ENCODE measurements at places on chromosomes 5 and 9. TPM values are rescaled to one million over a fixed set of nuclear protein-coding genes. Genes with fewer than 3 reads are reported as not detected.

PIP5K1B gene
- 0.99 TPM for total RNA-seq

DIAPH1 gene
- total RNA-seq: 256 TPM

DNA sequence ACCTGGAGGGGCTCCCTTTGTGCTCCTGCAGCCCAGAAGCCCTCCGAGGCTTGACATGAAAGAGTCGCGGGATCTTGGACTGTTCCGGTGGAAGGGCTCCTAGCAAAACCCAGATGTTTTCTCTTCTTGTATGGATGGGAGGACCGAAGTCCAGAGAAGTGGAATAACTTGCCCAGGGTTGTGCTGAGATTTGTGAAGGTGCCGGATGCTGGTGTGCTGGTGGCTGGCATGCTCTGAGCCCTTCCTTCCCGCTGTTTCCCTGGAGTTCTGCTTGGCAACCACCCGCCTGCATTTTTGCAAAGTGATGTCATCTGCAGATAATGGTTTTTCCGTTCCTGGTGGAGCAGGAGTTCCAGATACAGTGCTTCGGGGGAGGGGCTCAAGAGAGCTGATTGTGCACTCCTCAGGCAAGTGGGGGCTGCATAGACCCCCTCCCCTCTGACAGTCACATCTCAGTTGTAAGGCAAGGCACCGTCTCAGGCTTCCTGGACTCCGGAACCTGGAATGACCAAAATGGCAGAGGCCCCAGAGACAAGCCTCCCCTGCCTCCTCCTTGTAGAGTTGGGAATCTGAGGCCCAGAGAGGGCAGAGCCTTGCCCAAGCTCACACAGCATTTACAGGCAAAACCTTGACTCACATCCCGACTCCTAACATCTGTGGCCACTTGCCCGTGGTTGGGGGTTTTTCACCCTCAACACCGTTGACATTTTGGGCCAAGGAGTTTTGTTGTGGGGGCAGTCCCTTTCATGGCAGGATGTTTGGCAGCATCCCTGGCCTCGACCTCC lies 157.0 kb downstream of the RGS3 start:
- DNase-seq: no peak

DNA sequence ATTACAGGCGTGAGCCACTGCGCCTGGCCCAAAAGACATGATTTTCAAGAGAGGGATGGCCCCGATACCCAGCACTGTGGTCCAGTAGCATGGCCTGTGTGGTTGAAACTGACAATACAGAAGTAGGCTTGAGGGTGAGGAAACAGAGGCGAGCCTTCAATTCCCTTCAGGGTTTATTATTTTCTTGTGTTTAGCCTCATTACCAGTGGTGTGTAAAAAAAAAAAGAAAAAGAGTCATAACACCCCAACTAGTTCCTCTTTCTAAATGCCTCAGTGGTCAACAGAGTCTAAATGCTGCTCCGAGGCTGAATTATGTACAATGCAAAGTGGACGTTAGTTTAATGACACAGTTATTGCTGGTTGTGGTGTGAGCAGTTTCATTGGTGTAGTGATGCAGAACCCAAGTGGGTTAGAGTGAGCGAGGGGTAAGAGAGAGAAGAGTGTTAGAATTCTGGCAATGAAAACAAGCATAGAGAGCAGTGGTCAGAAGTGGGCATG lies 58.8 kb downstream of the SNX30 start:
- no peak for DNase-seq

GRCh38 chr5:170046241-170046640 lies 59.5 kb upstream of the FOXI1 start:
- no peak for DNase-seq

- no peak for DNase-seq
Measured at GRCh38 chr5:6321078-6321477, 57.3 kb downstream of the MED10 start.

DNA sequence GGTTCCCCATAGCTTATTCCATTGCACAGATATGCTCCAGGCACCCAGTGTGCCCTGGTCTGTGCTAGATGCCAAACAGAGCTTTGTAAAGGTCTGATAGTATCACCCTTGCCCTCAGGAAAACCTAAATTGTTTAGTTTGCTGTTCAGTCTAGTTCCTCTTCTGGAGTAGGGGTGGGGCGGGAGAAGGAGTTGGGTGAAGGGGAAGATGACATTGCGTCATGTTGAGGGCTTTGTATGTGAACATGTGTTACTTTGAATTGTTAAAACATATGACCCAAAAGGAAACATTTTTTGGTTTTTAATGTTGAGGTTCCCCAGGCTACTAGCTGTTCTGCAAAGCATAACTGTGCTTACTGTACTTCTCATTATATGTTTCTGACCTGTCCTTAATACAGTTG lies 40.6 kb downstream of the HACD4 start:
- DNase-seq: no peak

DNA sequence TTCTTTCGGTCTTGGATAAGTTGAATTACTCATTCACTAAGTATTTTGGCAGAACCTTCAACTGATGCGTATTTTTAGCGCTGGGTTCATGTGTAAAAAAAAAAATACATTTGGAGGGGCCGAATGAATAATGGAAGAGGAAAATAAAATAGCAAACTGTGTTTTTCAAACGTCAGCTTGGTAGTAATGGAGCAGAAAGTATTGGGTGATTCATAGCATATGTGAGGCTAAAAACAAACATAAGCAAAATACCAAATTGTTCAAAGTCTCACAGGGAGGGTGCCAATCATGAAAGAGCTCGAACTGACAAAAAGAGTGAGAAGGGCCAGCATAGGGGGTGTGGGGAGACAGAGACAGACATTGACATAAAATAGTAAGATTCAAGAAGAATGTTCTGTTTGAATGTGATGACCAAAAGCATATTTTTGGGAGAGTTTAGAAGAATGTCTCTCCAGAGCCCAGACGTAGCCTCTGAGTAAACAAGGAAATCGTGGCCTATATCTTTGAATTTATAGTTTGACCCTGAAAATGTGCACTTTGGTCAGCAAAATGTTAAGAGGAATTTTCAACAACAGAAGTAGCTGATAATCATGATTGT lies 174.9 kb upstream of the HMHB1 start:
- DNase-seq: no peak

DNA sequence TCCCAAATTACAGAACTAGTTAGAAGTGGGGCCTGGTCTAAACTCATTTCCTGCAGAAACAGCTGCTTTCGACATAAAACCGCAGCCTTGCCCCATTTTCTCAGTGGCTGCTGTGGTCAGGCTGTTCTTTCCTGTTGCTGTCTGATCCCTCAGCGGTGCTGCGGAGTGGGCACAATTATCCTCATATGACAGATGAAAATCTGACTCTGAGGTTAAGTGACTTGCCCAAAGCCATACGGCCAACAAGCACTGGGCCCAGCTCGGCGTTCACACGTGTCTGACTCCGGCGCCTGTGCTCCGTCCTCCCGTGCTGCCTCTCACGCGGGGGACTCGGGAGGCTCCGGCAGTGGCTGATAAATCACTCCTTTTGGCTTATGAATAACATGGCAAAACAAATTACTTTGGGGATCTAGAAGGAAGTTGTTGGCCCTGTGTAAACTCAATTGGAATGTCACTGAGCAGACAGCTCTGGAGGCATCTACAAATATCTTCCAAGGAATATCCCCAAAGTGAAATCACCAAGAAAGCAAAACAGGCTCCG lies 142.6 kb upstream of the LMX1B start:
- peak; percentile 63 for DNase-seq

DNA sequence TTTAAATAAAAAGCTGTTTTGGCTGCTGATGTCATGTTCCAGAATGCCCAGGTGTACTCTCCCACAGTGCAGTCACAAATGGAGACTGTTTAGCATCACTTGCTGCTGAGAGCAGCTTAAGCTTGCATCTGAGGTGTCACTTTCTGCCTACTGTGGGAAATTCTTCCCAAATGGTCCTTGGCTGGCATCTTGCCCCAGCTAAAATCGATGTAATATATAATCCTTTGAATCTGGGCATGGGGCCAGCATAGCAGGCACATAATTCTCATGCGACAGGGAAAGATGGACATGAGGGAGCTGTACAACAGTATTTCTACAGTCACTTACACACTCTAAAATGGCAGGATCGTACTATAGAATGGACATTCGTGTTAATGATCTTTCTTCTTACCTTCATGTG lies 144.3 kb downstream of the MACIR start:
- DNase-seq: no peak

GRCh38 chr5:147685993-147686392 lies 96.5 kb downstream of the JAKMIP2 start:
- no peak for DNase-seq

DNA sequence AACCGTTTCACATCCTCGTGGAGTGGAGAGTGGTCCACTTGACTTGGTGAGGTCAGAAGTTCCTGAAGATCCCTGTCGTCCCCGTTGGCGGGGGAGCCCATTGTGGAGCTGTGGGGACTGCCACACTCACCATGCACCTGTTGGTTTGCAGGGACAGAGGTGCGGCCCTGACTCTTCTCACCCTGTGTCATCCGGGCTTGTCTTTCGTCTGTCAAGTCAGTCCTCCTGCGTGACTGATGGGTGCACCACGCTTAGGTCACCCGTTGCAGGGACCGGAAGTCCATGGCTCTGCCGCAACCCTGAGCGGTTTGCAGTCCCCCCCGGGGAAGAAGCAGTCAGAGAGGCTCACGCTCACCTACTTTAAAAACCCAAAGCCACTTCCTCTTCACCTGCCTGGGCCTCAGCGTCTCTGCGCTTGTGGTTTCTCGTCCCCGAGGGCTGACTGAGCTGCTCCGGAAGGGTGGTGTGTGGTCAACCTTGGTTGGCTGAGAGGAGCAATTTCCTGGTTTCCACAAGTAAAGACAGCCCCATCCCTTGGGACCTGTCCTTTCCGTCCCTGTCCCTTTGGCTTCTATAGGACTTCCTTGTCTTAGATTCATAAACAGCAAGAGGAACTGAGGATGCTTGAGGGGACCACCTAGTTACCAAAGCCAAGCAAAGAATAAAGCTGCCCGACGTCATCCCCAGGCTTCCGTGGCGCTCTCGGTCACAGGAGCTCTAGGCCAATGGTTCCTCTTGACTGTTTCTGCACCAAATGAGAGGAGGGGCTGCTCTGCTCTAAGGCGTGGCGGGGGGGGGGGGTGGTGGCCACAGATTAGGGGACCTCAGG lies 53.2 kb downstream of the USP20 start:
- peak; percentile 81 for DNase-seq

GRCh38 chr5:4643190-4643589 lies 496.9 kb upstream of the ADAMTS16 start:
- DNase-seq: no peak
